ENCODE measurements at places on chromosomes 11 and 22.

DNA sequence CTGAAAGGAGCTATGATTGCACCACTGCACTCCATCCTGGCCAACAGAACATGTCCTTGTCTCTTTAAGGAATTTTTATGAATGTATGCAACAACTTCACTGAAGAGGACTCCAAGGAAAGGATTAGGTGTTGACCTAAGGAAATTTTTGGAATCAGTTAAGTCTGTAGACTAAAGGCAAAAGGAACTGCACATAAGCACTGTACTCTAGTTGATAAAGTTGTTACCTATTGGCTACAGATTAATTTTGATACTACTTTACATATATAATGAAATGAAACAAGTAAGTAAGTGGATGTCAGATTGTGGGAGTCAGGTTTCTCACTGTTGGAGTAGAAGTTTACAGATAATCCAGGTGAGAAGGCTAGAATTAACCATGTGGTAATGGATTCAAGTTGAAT lies 36.5 kb downstream of the TUG1 start:
- DNase-seq, result no peak

DNA sequence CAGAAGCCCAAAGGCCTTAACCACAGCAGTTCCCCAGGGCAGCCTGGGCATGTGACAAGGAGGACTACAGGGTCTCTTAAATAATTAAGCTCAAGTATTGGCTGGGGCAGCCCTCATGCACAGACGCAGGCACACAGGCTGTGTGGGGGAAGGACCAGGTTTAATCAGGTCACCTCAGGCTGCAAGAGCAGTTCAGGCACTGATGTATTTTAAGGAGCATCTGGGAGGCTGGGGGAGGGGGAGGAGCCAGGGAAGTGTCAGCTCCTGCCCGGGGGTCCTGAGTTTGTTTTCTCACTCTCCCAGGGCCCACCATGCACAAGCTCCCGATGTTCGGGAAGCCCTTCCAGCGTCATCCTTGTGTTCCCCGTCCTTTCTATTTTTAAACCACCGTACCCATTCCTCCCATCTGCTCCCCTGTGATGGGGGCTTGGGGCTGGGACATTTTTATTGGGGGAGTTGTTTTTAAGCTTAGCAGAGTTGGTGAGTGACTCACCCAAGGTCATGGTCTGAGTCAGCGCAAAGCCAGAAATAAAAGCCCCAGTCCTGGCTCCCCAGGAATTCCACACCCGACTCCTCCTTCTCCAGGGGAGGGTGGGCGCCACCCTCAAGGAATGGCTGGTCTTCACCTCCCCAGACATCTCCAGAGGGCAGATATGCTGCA lies 2.4 kb downstream of the CSDC2 start:
- DNase-seq, result peak; percentile 63

DNA sequence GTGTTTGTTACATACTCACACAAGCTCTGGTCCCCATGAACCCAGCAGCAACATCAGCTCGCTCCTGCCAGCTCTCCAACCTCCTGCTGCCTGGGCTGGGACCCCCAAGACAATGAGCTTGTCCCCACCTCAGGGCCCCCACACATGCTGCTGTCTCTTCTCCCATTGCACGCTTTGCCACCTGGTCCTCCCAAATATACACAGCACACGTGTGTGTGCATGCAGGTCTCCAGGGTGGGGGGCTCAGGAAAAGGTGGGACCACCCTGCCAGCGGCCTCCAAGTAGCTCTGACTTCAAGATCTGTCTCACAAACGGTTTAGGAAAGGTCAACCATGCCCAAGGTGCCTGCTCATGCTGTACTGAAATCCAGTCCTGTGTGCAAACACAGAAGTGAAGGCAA lies 68.1 kb upstream of the CCND1 start:
- DNase-seq, result no peak

- DNase-seq, result no peak
These were observed 1.9 kb downstream of the CEP57 start for GRCh38 chr11:95792200-95792599.

- no peak for DNase-seq
These were observed 35.0 kb downstream of the SGSM3 start for GRCh38 chr22:40405178-40406062.

DNA sequence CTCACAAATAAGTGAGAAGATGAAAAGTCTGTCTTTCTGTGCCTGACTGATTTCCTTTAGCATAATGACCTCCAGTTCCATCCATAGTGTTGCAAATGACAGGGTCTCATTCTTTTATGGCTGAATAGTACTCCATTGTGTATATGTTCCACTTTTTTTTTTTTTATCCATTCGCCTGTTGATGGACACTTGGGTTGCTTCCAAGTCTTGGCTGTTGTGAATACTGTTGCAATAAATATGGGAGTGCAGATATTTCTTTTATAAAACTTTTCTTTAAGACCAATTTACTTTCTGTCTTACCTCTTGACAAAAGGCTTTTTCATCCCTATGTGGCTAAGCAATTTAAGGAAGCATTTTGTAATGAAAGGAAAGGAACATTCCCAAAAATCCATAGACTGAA lies 104.6 kb downstream of the MUC15 start:
- no peak for DNase-seq

DNA sequence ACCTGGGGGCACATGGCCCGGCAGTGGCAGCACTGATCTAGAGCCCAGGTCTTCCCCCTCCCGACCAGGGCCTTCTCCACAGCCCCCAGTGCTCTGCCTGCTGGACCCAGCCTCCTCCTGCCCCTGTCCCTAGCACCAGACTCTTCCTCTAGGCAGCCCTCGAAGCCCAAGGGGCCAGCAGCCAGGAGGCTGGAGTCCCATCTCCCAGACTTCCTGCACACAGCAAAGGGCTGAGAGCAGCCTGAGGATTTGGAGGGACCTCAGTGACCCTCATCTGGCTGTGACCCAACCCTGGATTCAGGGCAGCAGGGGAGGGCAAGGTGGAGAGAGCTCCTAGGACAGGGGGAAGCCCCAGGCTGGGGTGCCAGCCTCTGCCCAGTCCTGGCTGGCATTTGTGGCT lies 3.0 kb downstream of the RHOD start:
- no peak for DNase-seq

- DNase-seq, result peak; percentile 98
These were observed 103.1 kb downstream of the NAT10 start for GRCh38 chr11:34208266-34209135.

GRCh38 chr11:29750392-29750791 lies 266.4 kb downstream of the KCNA4 start:
- DNase-seq, result no peak

DNA sequence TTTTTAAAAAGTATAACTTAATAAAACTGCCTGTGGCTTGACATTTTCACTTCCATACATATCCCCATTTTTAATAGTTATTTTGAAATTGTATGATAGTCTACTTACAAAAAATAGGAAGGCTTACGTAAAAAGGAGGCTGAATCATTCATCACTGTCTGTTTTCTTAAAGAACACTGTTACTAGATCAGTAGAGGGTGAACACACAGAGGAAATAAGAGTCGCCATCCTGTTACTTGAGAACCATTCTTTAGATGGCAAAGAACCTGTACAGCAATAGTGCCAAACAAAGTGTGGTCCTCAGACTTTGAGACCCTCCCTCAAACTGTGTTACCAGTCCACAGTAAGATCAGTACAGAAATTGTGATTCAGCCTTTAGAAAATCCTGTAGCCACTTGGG lies 180.7 kb downstream of the PGR start:
- DNase-seq, result no peak

GRCh38 chr22:22156716-22157347 lies 87.8 kb upstream of the VPREB1 start:
- no peak for DNase-seq

GRCh38 chr22:38163844-38164550 lies 17.6 kb downstream of the PLA2G6 start:
- no peak for DNase-seq

DNA sequence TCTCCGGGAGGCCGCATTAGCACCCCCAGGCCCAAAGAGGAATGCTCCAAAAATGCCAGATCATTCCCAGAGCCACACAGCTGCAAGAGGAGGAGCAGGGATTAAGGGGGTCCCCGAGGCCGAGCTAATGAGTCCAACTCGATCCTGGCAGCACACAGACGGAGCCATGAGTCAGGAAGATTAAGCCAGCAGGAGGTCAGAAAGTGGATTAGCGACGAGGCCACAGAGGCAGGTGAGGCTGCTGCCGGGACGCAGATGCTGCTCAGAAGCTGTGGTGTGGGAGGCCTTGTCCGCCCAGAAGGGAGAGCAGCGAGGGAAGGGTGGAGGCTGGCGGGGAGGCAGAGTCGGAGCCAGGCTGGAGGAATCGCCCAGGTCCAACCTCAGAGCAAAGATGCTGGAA lies 120.5 kb downstream of the SHANK2 start:
- no peak for DNase-seq

- no peak for DNase-seq
These were observed 17.3 kb upstream of the RFPL3 start for GRCh38 chr22:32340411-32340810.

- no peak for DNase-seq
These were observed 53.0 kb downstream of the DNAJC24 start for GRCh38 chr11:31422703-31423102.

DNA sequence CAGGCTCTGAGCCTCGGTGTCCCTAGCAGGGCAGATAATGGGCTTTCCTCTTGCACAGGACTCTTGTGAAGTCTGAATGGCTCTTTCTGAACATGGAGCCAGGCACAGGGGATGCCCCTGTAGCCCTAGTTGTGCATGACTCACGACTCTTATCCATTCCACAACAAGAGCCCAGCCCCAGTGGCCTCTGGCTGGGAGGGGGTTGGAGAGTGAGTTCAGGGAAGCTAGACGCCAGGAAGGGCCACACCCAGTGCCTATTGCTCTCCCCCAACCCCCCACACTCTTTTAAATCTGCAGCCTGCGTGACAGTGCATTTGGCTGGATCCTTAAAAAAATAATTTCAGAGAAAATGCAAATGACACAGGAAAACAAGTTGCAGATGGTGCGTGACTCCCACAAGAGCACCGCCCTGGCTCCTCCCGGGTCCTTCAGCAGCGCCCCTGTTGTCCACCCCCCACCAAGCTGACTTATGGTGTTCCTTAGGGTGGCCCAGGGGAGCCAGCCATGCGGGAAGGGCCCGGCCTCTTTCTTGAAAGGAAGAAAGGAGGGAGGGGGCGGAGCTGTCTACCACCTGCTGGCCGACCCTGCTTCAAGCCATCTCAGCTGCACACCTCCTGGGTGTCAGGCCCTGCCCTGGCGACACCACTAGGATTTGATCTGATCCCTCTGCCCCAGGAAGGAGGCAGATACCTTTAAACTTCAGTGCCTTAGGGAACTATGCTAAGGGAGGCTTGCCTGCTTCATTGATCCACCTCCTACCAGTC lies 74.7 kb downstream of the MN1 start:
- no peak for DNase-seq

DNA sequence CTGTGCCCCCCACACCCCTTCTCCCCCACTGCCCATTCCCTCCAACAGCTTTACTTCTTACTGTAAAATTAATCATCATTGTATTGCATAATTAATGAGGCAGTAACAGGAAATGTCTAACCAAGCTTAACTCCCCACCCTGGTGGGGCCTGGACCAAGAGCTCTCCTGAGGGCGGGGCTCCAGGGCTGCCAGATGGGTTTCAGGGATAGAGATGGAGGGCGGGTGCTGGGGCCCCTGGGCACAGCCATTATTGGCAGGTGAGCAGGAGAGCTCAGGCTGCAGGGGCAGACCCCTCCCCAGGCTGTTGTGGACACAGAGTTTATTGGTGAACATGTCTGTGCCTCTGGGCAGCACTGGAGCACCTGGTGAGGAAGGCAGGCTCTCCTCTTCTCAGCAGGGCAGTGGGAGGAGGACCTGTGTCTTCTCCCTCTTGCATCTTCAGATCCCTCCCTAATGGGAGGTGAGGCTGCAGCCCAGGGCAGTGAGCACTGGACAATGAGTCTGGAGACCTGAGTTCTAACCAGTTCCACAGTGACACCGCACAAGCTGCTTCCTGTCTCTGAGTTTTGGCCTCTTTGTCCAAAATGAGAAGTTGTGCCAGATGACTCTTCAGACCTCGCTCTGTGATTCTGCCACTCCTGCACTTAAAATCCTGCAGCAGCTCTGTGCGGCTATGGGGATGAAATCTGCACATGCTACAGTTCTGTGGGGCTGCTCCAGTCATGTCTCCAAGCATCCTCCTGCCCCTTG lies 233.3 kb downstream of the CEP164 start:
- DNase-seq, result no peak

- no peak for DNase-seq
These were observed 52.7 kb upstream of the MYEOV start for GRCh38 chr11:69241075-69241740.

GRCh38 chr11:66894141-66894540 lies 37.3 kb downstream of the LRFN4 start:
- DNase-seq, result no peak

- DNase-seq, result no peak
These were observed 552 bp downstream of the PRR33 start for GRCh38 chr11:1890856-1891830.

DNA sequence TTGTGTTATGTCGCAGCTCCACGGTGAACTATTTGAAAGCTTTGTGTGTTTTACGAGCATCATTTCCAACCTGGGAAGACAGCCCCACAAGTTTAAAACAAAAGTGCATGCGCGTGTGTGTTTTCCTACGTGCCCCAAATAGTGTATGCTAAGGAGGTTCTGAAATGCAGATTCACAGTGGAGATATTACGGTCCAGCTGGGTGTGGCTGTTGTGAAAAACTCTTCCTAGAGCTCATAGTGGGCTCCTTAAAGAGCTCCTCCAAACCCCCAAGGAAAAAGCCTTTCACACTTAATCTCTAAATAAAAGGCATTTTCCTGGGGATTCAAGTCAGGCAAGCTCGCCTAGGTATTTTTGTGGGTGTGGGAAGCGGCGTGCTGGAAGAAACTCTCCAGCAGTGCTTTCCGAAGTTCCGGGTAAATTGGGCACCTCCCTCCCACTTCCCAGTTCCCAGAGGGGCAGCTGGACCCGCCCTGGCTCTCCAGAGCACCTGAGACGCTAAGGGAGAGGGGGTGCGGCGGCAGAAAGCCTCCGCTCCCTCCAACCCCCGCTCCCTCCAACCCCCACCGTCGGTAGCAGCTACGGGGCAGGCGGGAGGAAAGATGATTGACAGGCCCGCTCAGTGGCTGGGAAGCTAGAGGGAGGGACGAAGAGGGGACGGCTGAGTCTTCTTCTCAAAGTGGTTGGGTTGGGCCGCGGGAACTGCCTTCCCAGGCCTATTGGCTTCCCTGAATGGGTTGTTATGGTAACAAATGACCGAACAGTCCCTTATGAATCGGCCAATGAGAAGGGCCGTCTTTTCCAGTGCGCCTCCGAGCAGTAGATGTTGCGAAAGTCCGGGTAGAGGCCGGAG lies 561 bp upstream of the PCF11 start:
- DNase-seq, result peak; percentile 100

GRCh38 chr11:44622190-44622650 lies 56.8 kb downstream of the CD82 start:
- DNase-seq, result no peak

GRCh38 chr11:86798988-86799387 lies 1.4 kb upstream of the PRSS23 start:
- DNase-seq, result peak; percentile 81

- peak; percentile 9 for DNase-seq
These were observed 71.5 kb upstream of the RAB38 start for GRCh38 chr11:88246696-88247095.
